ENCODE measurements at places on chromosomes 11 and 22.

DNA sequence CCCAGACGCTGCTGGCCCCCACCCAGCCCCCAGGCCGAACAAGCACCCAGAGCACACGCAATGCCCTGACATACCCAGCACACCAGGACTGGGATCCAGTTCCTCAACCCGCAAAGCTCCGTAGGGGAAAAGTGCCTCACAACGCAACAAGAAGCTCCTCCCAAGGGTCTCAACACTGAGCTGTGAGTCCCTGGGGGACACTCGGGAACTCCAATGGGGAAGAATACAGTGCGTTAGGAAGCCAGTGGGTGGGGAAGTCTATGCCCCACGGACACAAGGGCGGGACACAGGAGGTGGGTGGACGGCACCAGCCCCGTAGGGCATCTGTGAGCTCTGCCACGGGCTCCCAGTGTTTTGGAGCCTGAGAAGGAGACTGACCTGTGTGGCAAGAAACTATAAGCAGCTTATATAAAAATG lies 1.6 kb downstream of the DEAF1 start:
- no peak for DNase-seq

GRCh38 chr11:92794783-92795182 lies 174.7 kb upstream of the MTNR1B start:
- no peak for DNase-seq

DNA sequence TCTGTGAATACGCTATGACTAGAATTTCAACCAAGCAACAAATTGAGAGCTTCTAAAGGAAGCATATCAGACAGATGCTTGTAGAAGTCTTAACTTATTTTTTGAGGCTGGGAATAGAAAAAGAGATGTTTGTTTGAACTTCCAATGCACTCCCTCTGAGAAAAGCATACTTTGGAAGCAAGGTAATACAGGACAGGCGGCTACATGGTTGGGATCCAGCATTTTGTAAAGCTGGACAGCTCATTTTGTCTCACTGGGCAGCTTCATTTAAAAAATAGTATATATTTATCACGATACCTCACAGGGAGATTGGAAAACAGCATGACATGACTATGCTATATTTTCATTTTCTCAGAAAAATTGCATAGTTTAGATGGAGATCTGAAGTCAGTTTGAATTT lies 821.3 kb upstream of the API5 start:
- DNase-seq: no peak

DNA sequence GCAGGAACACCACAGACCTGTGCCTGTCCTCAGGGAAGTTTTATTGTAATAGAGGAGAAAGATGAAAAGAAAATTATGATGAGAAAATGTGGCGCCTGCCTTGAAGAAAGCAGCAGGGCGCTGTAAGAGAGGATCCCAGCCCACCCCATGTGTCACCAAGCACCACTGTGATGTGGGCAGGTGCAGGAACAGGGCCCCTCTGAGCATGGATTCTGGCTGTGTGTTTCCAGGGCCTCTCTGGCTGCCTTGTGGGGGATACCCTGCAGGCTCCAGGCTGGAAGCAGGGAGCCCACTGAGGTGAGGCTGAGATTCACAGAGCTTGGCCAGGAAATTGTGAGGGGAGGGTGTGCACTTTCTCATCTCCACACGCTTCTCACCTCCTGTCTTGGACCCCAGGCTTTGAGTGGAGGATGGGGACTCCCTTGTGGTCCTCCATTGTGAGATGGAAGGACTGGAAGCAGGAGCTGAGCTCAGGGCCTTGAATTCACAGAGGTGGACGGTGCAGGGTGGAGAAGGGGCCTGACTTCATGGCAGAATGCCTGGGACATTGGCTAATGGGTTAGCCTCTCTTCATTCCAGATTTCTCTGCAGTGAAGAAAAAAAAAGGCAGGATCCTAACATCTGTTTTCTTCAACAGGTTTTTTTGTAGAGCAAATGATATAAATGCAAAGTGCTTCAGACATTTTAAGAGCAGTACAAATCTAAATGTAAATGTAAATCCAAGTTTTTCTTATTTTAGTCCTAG lies 246.6 kb upstream of the B3GAT1 start:
- DNase-seq: no peak

DNA sequence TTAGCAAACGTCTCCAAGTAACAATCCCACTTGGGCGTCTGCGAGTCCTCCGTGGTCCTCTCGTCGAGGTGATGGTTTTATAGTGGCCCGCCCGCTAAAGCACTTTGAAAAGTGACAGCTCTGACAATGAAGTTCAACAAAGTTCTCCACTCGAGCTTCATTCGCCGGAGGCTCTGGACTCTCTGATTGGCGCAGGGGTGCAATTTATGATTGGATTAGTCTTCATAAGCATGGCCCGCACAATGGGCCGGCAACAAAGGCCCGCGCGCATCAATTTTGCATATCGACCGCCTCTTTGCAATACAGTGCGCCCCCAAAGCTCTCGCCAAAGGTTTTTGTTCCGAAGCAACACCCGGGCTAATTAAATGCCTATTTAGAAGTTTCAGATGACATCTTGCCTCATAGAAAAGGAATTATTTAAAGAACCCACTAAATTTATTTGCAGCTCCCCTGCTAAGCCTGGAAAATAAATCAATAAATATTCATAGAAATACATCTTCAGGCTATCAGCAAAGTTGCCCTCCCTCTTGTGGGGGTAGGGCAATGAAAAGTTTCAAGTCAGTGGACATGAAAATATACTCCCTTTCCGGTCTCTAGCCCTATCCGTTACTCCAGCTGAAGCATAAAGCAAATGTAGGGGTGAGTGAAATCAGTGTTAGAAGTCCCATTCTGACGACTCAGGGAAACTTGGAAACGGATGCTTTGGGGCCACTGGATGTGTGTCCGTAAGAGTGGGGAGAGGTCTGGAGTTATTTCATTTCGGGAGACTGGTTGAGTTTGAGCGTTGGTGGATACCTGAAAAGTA lies at the start of gene DBX1:
TSS of gene DBX1 (minus strand) at position 51 of the 805 bp plus-strand sequence. CDS start 151 bp downstream, outside the sequence.
- no peak for DNase-seq

- DNase-seq: no peak
These were observed 2.5 kb downstream of the CRKL start for GRCh38 chr22:20919718-20920117.

DNA sequence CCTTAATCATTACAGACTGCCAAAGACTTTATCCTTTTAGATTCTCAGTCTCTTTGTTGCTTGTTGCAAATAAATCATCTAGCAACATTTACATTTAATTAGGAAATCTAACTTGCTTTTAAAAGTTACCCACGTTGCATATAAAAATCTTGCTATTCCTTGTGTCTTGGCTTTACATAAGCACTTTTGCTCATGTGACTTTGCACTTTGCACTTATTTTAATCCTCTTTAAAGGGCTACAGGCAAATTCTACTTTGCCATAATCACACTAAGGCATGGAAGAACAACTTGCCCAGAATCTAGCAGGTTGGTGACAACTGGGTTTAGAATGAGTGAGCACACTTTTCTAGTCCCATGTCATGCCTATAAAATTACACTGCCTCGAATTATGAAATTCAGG lies 25.9 kb downstream of the PRRG4 start:
- no peak for DNase-seq

DNA sequence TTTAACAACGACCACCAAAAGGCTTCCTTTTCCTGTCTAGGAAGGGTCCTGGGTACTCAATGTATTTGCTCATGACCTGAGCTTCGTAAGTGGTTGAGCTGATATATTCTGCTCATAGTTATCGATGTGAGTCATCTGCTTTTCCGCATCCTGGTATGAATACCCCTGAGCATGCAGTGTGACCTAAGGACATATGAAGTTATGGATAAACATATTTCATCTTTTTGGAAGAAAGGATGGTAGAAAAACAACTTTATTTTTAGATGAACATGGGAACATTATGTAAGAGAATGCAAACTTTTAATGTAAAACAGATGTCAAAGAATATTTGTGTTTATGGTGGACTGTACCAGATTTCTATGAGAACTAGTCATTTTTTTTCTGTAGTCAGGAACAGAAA lies 28.4 kb downstream of the TRPC6 start:
- no peak for DNase-seq

DNA sequence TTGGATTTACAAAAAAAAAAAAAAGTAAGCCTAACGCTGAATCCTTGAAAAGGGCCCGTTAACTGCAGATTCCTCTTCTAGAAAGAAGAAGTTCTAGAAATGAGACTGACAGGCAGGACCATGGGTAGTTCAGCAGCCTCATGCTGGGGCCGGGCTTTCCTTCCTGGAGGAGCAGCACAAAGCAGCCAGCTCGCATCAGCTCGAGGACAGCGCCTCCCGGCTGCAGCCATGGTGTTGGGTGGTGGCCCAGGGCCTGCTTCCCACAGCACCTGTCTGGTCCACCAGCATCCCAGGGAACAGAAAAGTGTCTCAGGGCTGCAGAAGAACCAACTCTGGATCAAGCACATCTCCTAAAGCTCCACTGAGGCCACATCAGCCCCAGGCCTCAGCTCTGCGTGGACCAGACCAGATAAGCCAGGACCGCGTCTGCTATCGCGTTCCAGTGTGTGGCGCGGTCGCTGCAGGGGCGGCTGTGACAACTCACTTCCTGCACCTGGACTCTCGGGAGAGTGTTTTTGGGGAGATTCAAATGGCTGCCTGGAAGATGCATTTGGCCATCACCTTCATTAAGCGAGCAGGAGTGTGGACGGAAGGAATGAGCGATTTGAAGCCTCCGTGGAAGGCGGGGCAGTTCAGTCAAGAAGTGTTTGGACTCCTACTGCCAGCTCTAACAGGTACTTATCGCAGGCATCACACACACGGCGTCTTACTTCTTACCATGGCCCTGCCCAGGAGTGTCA lies 53.5 kb downstream of the MYH9 start:
- DNase-seq: peak; percentile 61

DNA sequence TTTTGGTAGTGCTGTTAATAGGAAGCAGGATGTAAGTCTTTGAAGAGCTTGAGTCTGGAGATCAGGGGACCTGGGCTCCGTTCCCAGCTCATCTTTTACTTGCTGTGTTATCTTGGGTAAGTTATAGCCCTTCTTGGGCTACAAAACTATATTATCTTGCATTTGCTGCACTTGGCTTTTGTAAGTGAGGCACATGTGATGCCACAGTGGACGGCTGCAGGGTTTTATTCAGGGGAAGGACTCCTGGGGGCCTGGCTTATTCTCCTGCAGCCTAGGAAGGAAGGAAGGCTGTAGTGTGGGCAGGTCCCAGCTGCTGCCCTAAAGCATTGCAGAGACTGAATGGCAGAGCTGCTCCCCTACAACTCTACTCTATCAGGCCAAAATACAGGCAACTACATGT lies 6.4 kb downstream of the CD82 start:
- DNase-seq: no peak

DNA sequence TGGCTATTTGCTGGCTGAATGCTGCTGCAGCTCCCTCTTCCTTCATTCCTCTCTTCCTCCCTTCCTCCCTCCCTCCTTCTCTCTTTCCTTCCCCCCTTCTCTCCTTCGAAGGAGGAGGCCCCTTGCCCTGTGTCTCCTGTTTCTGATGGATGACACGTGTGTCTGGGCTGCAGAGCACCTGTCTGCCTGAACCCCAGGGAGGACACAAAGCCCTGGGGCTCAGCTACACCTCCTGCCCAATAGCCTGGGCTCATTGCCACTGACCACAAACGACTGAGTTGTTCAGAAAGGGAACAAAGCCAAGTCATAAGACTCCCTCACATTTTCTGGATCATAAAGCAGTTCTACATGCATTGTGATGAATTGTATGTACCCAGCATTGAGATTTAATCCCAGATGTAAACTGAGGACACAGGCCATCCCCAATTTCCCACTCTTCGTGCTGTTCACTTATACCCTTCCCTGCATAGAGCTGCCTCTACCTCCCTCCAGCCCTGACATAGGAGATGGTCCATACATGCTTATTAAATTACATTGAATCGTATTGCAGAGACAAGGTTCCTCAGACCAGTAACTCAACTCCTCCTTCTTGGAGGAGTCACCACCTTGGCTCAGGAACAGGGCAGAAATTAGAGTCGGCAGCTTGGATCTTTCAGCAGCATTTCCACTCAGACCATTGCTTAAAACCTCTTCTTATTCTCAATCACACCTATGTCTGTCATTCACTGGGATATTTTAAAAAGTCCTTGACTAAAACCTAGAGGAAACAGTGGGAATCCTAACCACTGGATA lies 1.2 kb downstream of the CSRP3 start:
- DNase-seq: no peak

Data from left ventricle myocardium inferior (tissue), 1 donor.